ENCODE measurements at places on chromosomes 7 and 10.
A peak's percentile ranks its signal among the peaks of the same experiment; 100 is the strongest.

DNA sequence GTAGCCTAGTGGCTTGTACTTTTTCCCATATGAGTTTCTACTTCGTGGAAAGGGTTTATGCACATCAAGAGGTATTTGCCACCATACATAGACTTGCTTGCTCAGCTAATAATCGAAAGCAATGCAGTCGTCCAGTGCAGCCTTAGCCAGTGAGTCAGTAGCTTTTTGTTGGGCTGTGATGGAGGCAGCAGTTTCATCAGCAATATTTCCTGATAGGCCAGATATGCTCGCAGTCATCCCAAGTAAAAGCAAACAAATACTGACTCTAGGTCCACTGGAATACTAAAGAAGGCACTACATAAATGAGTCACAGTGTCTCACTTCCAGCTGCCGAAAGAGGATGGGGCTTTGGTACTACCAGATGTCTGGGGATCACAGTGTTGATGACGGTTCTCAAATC, 2.1 kb upstream of the BNIP3 start:
- no peak for DNase-seq

- DNase-seq: peak; percentile 69
These were observed 92.3 kb downstream of the RNF216 start for GRCh38 chr7:5689118-5689517.

DNA sequence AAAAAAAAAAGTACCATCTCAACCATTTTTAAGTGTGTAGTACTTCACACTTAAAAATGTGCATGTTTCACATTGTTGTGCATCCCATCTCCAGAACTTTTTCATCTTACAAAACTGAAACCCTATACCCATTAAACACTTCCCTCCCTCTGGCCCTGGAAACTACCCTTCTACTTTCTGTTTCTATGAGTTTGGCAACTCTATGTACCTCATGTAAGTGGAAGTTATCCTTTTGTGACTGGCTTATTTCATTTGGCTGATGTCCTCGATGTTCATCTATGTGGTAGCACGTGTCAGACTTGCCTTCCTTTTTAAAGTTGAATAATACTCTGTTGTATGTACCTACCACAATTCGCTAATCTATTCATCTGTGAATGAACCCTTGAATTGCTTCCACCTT, 12.2 kb downstream of the KCNMA1 start:
- no peak for DNase-seq

- DNase-seq: no peak
These were observed 189.0 kb downstream of the COBL start for GRCh38 chr7:51127618-51127904.

- DNase-seq: no peak
These were observed 8.8 kb upstream of the FGL2 start for GRCh38 chr7:77208416-77208815.

GRCh38 chr10:133528845-133529575, 1.8 kb downstream of the CYP2E1 start:
- DNase-seq: no peak

DNA sequence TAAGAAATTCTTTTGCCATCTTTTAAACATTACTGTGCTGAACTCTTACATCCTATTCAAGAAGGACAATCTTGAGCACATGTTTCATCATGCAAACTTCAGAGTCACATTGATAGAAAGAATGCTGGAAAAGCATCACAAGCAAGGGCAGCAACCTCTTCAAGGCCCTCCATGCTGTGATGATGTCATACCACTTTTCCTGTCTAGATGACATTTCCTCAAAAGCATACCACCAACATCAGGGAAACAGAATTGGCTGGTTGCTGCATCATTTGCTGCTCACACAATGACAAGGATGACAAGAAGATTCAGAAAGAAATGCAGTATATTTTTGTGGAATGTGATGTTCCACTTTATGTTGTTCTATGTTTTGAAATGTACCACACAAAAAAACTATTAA, 37.6 kb downstream of the CYP2C8 start:
- DNase-seq: no peak

DNA sequence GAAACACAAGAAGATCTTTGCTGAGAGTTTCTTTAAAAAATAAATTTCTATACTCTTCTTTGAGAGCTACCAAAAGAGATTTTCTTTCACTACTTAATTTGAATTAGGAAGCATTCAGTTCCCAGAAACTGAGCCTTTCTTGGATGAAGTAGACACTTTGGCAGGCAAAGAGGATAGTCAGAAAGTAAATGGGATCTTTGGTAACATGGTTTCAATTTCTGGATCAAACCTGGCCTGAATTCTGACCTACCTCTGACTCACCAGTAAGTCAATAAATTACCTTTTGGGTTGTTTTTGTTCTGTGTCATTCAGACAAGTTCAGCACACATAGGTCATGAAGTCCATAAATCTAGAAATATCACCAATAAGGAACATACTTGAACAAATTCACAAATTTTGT, 26.8 kb upstream of the CABCOCO1 start:
- no peak for DNase-seq

DNA sequence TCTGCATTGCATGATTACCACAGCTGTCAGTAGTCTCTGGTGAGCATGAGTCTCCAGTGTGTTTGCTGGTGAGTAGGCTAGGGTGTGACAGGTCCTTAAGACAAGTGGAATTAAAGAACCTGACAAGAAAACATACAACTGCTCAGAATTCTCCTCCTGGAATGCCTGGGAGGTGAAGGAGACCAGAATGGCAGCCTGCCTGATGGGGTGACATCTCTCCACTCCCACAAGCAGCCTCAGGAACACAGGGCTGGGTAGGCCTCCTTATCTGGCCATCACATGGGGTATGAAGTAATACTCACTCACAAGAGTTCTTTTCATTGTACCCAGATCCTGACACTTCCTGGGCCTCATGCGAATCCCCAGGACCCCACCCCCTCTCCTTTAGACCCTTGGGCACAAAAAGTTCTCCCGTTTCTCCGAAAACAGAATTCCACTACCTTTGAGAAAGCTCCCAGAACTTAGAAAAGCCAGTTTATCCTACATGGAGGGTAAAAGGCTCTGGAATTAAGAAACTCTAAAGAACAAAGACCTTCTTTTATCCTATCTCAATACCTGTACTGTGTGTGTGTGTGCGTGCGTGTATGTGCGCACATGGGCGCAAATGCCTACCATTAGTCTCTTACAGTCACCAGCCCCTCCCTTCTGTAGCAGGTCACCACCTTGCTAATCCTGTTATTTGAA, 33.4 kb upstream of the C1GALT1 start:
- DNase-seq: no peak

GRCh38 chr10:35979116-35979515, 337.0 kb upstream of the FZD8 start:
- DNase-seq: no peak

- no peak for DNase-seq
These were observed 23.9 kb downstream of the ST7 start for GRCh38 chr7:116977172-116977571.

DNA sequence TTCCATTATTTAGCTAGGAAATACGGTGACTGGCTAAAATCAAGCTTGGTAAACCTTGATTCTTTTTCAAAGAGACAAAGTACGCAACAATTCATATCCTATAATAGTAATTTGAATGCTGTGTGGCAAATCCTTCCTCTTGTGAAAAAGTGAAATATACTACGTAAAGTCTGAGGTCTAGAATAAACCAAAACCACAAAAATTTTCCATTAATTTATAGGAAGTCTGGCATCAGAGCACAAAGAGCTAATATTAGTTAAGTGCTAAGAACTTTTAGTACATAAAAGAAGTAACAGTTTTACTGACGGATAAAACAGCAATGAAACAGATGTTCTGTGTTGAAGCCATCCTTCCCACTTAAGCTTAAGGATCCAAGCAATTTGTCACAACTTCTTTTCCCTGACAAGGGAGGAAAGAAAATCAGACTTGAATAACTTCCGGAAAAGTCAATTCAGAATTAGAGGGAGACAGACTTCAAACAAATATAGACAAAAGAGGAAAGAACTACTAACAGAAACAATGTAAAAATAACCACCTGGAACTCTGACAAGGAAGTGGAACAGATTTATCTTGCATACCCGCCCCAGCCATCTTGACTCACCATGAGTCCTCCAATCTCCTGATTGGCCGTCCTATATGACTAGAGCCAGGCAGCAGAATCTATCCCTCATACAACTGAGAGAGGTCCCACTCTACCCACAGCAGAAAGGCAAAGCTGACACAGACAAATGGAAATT, 34.6 kb downstream of the RHEB start:
- DNase-seq: no peak

- no peak for DNase-seq
These were observed 19.1 kb upstream of the VWDE start for GRCh38 chr7:12422554-12423320.

DNA sequence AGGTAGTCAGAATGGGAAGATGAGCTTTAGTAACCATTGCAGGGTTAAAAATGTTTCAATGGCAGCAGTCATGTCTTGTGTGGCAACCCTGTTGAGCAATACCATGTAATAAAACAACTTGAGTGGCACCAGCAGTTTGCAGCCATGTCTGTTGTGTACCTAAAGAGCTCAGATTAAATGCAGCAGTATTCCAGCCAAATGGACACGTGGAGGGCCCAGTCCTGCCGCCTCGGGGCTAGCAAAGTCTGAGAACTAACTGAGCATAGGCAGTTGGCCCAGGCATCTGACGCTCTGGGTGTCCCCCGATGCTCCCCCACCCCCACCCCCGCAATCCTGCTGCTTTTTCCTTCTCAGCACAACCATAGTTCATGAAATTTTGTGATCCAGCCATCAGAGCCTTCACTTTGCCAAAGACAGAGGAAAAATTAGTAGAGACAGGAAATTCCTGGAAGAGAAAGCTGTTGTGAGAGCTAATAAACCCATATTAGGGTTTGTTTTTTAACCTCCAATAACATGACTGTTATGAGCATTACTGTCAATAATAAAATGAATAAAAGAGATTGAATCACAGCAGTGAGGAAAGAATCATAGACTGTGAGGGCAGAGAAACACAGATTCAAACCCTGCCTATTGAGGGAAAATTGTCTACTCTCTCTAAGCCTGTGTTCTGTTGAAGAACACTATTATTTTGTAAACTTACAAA, 220.6 kb upstream of the RHOBTB1 start:
- DNase-seq: no peak

DNA sequence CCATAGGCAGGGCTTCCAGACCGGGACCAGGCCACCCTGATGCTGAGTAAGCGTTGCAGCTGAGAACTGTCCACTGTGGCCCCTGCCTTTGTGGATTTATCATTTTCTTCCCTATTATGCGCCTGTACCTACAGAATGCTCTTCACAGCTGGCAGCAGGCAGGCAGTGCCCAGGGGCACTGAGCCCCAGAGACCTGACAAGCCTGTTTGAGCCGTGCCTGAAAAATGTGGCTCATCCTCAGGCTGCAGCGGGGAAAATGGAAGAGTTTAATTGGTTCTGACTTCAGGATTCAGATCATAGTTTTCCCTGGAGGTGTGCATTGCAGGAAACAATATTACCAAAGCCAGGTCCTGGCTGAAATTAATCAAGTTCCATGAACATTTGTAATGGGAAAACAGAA, 200.2 kb downstream of the ZNF438 start:
- DNase-seq: no peak

- DNase-seq: no peak
These were observed 153.9 kb downstream of the BMPER start for GRCh38 chr7:34059136-34059828.

DNA sequence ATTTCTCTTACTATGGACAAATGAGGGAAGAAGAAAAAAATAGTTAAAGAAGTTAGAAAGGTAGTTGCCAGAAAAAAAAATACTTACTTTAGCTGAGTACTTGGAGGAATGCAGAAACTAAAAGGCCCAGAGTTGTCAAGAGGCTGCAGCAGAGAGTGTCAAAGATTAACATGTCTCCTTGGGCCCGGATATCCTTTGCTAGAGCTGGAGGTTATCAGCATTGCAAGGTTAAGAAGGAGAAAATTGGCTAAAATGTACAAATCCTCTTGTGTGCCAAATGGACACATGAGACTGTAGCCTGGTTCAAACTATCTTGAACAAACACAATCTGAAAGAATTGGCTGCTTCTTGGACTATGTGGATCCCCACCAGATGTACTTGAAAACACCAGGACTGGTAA, 377.0 kb downstream of the SEMA3D start:
- DNase-seq: no peak

- DNase-seq: no peak
These were observed 35.9 kb upstream of the SFTPD start for GRCh38 chr10:79984851-79985250.

DNA sequence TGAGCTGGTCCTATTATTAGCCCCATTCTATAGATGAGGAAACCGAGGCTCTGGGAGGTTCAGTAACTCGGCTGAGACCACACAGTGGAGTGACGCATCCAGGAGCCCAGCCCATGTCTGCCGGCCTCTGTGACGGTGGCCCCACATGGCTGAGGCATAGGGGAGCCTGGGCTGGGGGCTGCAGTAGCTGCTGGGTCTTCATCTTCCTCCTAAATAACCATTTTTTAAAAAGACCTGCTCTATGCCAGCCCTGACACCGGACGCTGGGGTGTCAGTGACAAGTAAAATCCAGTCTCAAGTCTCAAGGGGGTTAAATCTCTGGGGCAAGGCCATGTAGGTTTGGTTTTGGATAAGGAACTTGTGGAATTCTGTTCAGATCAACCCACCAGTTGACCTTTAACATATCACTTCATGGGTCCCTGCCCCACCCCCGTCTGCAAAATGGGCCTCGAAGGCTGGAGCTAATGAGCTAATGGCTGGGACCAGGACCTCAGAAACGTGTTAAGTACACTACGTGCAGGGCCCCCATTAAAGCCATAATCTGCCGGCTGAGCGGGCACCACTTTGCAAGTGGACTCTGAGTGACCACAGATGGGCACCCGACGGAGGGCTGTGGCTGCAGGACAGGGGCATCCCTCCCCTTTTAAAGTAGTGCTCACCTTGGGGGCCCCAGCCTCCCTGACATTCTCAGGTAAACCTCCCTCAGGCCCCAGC, 136.5 kb upstream of the UNC5B start:
- no peak for DNase-seq
